ENCODE measurements at places on chromosomes 4 and X.
A peak's percentile ranks its signal among the peaks of the same experiment; 100 is the strongest.

- DNase-seq = no peak
These were observed 531 bp downstream of the DGKQ start for GRCh38 chr4:972651-973424.

DNA sequence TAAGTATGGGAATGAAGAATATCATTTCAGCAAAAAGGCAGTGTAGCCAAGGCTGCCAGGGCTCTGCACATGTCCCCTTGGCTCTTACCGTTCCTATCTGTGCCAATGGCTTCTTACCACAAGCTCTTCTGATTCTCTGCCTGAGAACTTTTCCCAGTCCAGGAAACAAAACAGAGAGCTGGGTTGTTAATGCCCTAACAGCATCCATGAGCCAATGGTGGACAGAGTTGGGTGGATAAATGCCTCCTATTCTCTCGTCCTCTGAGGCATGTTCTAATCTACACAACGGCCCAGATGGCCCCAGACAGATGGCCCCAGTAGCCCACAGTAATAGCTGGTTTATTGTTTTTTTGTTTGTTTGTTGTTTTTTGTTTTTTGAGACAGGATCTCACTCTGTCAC lies 28.0 kb downstream of the SCD5 start:
- peak; percentile 10 for DNase-seq

DNA sequence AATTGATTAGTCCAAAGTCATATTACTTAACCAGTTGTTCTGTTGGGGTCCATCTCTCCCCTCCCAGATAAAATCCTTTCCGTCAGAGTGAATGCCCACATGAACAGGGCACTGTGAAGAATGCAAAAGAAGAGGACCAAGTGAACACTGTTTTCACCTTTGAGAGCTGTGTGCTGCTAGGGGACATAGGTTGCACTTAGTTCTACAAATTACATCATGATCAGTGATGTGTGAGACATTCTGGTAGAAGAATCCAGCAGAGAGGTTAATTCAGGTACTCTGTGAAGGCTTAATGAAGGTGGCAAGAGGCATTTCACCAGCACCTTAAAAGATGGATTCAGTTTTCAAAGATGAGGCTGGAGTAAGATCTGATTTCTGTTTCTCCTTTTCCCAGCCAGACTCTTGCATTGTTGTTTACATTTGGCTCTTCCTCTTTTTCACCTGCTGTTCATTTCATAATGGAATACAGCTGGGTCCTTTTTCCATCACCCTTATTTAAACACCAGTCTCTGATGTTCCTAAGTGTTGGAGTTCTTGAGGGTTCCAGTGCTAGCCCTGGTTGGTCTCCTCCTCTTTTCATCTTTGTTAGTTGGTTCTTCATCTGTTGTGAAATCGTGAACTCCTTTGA lies 10.9 kb downstream of the GAB1 start:
- no peak for DNase-seq

DNA sequence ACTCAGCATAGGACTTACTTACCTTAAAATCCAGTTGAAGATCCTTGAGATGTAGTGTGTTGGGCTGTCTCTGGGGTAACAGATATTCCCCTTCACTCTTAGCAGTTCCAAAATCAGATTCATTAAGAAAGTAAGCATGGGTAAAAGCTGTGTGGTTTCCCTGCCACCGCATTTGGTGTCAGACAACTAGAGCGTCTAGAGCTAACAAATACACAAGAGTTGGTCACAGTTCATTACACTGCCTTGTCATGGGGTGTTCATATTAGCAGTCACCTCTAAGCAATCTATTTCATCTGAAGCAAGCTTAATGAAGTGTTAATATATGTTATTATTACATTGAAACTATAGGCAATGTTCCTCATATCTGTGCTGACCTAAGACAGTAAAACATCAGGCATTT lies 342.8 kb downstream of the PPARGC1A start:
- DNase-seq = no peak

DNA sequence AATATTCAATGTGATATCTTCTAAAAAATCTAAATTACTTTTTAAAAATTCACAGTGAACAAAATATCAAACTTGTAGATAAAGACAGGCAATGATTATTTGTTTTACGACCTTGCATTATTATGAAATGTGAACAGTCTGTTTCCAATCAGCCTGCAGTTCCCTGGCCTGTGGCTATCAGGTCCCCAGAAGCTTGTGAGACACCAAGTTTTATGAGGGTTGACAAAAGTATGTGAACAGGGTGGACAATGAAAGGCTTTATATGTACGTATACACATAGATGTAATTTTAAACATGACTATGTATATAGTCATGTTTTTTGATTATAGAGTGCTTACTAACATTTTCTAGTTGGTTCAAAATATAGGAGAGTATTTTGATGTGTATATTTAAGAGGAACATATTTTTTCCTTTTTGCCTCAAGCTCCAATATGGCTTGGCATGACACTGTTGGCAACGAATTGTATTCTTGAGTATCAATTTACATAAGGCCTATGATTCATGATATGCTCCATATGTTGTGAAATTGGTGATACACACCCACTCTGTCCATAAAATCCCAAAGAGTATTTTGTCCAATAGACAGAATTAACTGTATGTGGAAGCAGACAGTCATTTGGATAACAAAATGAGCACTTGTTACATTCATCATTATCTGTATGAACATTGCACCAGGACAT lies 55.7 kb downstream of the BTC start:
- DNase-seq = no peak

DNA sequence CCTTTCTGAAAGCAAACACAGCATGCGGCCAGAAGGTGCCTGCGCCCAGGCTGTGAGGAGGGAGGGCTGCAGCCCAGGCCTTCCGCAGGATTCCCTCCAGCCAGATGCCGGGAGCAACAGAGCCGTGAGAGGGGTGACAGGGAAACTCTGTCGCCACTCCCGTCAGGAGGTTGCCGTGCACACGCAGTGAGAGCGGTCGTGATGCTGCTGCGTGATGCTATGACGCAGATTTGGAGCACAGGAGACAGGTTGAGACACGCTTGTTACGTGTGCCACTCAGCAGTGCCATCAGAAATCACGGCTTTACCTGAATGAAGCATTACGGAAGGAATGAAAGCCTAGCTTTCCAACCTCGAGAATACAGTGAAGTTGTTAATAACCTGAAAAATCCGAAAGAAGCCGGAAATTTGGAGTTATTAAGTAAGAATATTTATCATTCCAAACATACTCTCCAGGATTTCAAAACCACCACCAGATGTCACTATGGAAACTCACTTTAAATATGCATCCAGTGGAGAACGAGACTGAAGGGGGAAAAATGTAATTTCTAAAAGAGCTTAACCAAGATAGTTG lies 54.4 kb downstream of the FAT1 start:
- no peak for DNase-seq

- no peak for DNase-seq
These were observed 32.5 kb upstream of the ZNF185 start for GRCh38 chrX:152865232-152865920.

DNA sequence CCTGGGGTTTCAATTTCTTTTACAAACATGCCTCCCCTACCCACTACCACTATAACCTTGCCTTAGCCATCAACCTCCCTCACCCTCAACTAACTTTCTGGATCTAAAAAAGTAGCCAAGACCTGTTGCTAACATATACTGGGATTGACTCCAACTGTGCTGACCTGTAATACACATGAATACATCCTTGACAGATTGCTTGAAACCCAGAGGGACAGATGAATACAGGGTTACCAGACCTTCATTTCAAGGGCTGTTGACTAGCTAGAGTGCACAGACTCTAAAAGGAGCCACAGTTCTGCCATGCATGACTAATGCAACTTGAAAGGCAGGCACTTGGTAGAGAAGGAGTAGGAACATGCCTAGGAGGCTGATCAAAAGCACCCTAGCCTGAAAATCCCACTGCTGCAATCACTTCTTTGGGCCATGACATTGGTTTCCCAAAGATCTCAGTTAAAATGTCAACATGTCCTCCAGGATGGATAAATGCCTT lies 121.0 kb downstream of the PCDH19 start:
- DNase-seq = no peak

Data from amygdala (tissue), 56 donors.